ENCODE measurements at places on chromosomes 16 and 17.

GRCh38 chr16:68626557-68626956, 18.6 kb upstream of the CDH3 start:
- DNase-seq = no peak

DNA sequence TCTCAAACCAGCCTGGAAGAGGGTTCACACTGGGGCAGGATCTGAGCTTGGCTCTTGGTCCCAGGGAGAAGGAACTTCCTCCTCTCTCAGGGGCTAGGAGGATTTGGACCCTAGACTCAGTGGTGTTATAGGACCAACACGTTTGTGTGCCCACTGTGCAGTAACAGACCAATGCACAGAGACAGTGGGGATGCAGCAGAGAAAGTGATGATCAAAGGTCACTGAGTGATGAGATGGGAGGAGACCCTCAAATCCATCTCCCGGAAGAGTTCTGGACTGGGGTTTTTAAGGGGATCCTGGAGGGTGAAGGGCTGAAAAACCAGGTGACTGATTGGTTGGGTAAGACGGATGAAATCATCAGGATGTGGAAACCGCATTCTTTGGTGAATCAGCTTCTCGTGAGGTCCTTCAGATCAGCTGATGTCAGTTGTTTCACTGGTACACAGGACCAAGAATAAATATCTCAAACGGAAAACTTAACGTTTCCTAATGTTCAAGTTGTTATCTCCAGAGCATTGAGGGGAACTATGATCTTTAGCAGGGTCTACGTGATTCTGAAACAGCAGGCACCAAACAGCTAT, 3.3 kb upstream of the VAC14 start:
- DNase-seq = peak; percentile 71

DNA sequence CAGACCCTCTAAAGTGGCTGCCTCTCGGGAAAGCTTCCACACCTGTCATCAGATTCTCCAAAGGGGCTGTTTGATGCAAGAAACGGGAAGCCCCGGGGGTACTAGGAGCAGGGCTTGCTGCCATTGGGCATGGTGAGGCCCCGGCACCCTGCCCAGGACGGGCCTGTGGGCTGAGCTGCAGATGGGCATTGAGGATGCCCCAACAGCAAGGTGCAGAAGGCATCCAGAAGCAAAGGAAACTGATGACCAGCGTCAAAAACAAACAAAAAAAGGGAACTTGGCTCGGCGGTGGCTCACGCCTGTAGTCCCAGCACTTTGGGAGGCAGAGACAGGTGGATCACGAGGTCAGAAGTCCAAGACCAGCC, 1.5 kb upstream of the LIMD2 start:
- DNase-seq = no peak

DNA sequence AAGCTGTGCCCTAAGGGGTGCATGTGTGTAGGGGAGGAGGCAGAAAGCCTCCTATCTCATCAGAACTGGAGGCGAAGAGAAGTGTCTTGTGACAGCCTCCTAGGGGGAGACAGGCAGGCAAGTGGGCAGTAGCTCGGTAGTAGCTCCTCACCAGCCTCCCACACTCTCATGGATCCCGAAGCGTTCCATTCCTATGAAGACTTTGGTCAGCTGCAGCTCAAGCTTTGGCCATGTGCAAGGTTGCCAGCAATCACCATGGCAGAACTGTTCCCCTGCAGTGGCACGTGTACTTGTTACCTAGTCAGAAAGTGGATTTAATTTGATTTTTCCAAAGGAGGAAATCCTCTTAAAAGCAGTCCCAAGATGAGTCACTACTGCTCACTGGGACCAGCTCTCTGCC, 6.7 kb downstream of the MRPL58 start:
- no peak for DNase-seq

DNA sequence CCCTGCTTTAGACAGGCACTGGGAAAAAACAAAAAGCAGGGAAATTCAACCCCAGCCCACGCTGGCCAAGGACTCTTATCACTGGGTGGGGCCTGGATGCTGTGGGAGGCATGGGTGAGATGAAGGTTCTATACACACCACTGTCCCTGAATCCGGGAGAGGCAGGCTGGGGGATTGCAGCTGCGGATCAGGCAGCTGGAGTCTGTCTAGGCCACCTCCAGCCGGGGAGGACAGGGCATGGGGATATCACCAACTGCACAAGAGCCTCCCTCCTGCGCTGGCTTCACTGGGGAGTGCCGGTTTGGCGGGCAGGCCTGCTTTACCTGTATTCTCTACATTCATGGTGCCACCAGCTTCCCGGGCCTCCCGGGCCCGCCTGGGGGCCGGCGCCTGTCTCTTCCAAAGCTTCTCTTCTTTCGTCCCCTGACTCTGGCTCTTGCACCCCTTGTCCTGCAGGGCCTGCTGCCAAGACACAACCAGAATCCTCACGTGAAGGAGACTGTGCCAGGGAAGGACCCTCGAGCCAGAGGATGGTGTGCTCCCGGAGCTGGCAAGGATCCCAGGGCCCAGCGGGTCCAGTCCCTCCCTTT, 13.9 kb downstream of the KIFC3 start:
- DNase-seq = no peak

- no peak for DNase-seq
These were observed 249.6 kb upstream of the TNRC6C start for GRCh38 chr17:77708936-77709335.

GRCh38 chr16:81447383-81448101, 2.9 kb downstream of the CMIP start:
- no peak for DNase-seq

GRCh38 chr16:75580-76501, 2.2 kb upstream of the MPG start:
- peak; percentile 62 for DNase-seq

GRCh38 chr17:78732354-78732753, 49.7 kb downstream of the CYTH1 start:
- no peak for DNase-seq

GRCh38 chr16:9232102-9232770, 140.8 kb downstream of the HAPSTR1 start:
- no peak for DNase-seq

GRCh38 chr17:77248216-77249114, 107.7 kb downstream of the SEC14L1 start:
- no peak for DNase-seq

DNA sequence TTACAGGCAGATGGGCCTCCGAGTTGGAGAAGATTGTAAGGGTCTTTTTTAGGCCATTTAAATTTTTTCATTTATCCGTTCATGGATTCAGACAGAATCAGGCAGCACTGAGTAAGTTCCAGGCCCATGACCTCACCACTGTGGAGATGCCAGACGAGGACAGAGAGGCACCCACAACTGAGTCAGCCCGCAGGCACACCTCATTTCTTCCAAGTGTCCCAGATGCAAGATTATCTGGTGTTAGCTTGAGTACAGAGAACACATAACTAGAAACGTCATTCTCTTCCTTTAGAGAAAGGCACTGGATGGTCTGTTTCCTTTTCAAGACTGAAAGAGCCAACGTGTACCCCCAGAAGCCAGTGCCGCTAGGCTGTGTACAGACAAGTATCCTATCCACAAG, 16.9 kb downstream of the CLEC16A start:
- DNase-seq = peak; percentile 70

- no peak for DNase-seq
These were observed 3.7 kb downstream of the TMC8 start for GRCh38 chr17:78133971-78134898.

- no peak for DNase-seq
These were observed 28.0 kb downstream of the PIK3R6 start for GRCh38 chr17:8839410-8839935.

DNA sequence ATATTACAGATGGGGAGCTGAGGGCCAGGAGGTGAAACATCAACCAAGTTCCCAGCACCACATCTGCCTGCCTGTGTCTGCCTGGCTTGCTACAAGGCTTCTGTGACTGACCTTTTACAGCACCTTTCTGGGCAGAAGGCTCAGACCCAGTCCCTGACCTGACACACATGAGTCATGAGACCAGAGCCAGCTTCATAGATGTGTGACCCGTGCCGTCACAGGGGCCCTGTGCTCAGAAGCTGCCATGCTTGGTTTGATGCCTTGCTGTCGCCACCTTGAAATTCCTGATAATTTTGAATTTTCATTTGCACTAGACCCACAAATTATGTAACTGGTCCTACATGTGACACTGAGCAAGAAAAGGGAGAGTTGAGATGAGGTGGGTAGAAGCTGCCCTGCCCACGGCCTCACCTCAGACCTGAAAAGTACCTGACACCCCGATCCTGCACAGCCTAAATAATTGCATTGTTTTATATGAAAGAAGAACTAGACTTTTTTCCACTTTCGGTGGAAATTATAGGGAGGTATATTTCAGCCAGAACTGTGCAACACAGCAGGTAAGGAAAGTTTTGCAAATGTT, 13.3 kb upstream of the PECAM1 start:
- no peak for DNase-seq

GRCh38 chr17:34584805-34585416, 5.5 kb downstream of the TMEM132E start:
- DNase-seq = no peak
